ENCODE measurements at places on chromosomes 6 and 20.

GRCh38 chr6:133266186-133266585, 25.0 kb downstream of the EYA4 start:
- DNase-seq: no peak

DNA sequence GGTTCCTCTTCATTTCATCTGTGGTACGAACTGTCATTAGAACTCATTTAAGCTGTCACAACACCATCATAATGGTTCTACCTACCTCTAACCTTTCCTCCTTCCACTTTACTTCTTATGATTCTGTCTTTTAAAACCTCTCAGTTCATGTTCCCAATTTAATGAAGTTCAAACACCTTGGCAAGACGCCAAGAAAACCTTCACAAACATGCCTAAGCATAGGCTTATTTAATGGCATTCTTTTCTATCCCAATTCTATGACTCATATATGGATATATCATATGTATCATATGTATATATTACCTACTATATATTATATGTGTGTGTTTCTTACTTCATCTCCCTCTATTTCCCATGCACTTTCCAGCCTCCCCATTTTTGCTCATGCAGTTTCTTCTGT, 283.4 kb upstream of the TBX18 start:
- no peak for DNase-seq

GRCh38 chr6:29762051-29762450, 38.8 kb downstream of the HLA-F start:
- DNase-seq: no peak

- no peak for DNase-seq
Measured at GRCh38 chr6:105015482-105015881, 58.6 kb downstream of the LIN28B start.

DNA sequence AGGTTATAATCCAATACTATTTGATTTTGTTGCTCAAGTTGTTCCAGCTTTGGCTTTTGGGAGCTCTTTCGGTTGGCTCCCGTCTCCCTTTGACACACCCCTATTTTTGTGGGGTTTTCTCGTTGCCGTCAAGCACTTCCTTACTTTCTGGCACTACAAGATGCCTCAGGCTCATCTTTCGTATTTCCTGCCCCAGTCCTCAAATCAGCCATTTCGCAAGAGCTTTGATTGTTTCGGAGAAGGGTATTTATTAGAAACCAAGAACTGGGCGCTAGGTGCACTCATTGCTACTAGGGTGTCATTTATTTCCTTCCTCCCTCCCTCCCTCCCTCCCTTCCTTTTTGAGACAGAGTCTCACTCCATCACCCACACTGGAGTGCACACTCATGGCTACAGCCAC, 13.3 kb upstream of the SOX12 start:
- DNase-seq: no peak

GRCh38 chr6:11609324-11610071, 71.9 kb downstream of the TMEM170B start:
- DNase-seq: no peak

DNA sequence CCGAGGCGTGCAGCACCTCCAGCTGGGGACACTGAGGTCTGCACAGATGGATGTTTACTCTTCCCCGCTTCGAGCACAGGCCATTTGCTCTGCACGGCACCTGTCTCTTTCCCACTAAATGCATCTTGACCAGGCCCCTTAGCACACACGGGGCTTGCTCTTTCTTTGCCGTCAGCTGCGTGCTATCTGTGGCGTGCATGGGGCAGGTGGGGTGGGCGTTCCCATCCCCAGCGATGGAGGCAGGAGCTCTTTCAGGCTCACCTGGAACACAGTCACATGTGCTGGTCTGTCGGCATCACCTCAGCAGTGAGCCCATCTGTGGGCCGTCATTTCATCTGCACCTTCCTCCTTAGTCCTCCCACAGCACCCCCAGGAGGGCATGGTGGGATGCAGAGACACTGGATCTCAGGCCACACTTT, 35.1 kb downstream of the RBM38 start:
- no peak for DNase-seq

GRCh38 chr6:446418-447366, 55.1 kb downstream of the IRF4 start:
- no peak for DNase-seq

DNA sequence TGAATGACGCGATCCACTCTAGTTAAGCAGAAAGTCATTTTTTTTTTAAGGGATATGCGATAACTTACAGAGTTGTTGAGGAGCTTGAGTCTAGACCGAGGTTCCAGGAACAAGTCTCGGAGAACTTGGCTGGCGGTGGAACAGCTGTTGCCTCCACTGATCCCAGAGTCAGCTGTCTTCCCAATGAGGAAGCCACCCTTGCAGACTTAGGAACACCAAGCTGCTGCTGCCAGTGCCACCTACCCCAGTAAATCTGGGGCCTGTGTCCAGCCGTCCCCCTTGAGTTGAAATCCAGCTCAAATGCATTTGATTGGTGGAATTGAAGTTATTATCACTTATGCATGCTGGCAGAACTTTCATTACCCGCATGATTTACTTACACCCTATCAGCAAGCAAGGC, 6.7 kb downstream of the PFDN4 start:
- no peak for DNase-seq

GRCh38 chr20:37403107-37404033, 57.4 kb downstream of the SRC start:
- DNase-seq: no peak

DNA sequence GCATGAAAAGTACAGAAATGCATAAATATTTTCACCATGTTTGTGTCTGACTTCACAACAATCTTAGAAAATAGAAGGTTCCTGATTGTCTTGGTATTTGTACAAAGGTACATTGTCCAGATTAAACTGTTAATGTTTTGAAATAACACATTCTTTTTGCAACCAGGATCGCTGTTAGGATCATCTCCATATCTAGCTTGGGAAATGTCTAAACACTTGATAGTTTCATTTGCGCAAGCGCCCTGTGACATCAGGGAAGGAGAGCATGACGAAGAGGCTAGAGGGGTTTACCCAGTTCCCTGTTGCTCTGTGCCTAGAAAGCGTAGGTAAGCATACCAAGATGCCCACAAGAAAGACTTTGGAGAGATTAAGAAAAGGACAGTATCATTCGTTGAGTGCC, 19.4 kb downstream of the ALDH8A1 start:
- DNase-seq: no peak
